Esophagus muscularis mucosa (tissue), 4 donors: ENCODE measurements at places on chromosomes 16 and 17. TPM values are rescaled to one million over a fixed set of nuclear protein-coding genes. Genes with fewer than 3 reads are reported as not detected.
A peak's percentile ranks its signal among the peaks of the same experiment; 100 is the strongest.

Gene CSF3
- total RNA-seq = 0.75 TPM

Gene SNRNP25
- total RNA-seq = 22.0 TPM

DNA sequence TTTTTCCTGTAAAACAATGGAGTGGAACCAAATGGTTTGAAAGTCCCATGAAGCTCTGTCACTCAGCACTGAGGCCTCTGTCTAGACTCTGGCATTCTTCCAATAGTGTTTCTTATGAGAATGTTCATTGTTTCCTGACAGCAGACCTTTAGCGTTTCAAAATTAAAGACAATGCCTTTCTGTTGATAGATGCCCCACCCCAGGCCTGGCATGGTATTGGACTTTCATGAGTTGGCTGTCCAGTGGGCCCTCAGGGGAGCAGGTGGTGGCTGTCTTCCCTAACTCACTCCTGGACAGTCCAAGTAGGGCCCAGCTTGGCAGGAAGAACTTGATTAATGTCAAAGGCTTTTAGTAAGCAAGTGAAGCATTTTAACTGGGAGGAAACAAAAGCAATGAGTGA is 186.5 kb upstream of the CCL2 start:
- no peak overlapping the region for H3K27ac ChIP-seq
- H3K27me3 ChIP-seq = peaks cover 10% of the 10 kb centered on the region
- no peaks in the 10 kb centered on the region for H3K36me3 ChIP-seq
- DNase-seq = peak; percentile 53
- H3K4me1 ChIP-seq = no peaks in the 10 kb centered on the region

- no peaks in the 10 kb centered on the region for H3K27me3 ChIP-seq
- H3K4me3 ChIP-seq = no peak overlapping the region
- H3K36me3 ChIP-seq = no peaks in the 10 kb centered on the region
- no peaks in the 10 kb centered on the region for H3K4me1 ChIP-seq
- no peak overlapping the region for H3K27ac ChIP-seq
- no peak for DNase-seq
Observed at GRCh38 chr16:84026606-84027005, 16.0 kb downstream of the SLC38A8 start.

GRCh38 chr16:9262941-9263715 is 171.7 kb downstream of the HAPSTR1 start:
- no peak for DNase-seq
- no peaks in the 10 kb centered on the region for H3K4me1 ChIP-seq
- H3K27ac ChIP-seq = no peak overlapping the region
- no peaks in the 10 kb centered on the region for H3K36me3 ChIP-seq
- no peak overlapping the region for H3K4me3 ChIP-seq
- H3K27me3 ChIP-seq = no peaks in the 10 kb centered on the region

- no peak overlapping the region for H3K27ac ChIP-seq
- peaks cover 3% of the 10 kb centered on the region for H3K27me3 ChIP-seq
- peaks cover 10% of the 10 kb centered on the region for H3K4me1 ChIP-seq
- no peaks in the 10 kb centered on the region for H3K36me3 ChIP-seq
Observed at GRCh38 chr16:57540906-57541753, 1.3 kb upstream of the ADGRG5 start.

- H3K4me3 ChIP-seq = no peak overlapping the region
- no peaks in the 10 kb centered on the region for H3K4me1 ChIP-seq
- peak overlapping the region; percentile 20 for H3K27ac ChIP-seq
- no peaks in the 10 kb centered on the region for H3K36me3 ChIP-seq
Observed at GRCh38 chr17:60398227-60398959, 6.5 kb upstream of the USP32 start.
